Stimulated activated CD4-positive, alpha-beta T cell treated with anti-CD3 and anti-CD28 coated beads, Interleukin-1b, Interleukin-23, amount 100 ng/mL, for 24 hours (primary cell): ENCODE measurements at places on chromosomes 3 and 15.

- DNase-seq, result no peak
Observed at GRCh38 chr15:78212546-78213424, 21.6 kb downstream of the ACSBG1 start.

- DNase-seq, result no peak
Observed at GRCh38 chr15:68368731-68369435, 63.1 kb downstream of the ITGA11 start.

DNA sequence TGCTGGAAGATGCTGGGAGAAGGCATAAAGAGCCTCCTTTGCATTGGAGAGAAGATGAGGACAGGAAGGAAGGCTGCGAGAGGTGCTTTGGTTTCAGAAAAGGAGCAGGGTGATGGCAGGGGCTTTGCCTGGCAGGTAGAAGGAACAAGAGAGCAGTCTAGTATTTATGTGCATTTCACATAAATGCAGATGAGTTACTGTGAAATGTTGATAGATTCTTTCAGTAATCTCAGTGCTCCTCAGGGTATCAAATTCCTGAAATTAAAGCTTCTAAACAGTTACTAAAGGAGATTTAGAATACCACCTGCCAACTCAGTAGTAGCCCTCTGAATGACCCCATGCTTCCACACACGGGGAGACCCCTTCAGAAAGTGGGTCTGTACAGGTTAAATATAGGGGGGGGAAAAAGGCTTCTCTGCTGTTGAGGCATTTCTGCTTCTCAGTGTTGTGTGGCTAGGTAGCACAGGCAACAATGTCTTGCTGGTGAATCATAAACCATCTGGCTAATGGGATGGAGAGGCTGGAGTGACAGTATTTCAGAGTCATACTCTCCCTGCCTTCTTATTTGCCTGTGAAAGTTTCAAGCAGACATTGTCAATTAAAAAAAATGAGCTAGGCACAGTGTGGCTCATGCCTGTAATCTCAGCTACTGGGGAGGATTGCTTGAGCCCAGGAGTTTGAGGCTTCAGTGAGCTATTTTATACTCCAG is 14.3 kb upstream of the FBXL22 start:
- no peak for DNase-seq

DNA sequence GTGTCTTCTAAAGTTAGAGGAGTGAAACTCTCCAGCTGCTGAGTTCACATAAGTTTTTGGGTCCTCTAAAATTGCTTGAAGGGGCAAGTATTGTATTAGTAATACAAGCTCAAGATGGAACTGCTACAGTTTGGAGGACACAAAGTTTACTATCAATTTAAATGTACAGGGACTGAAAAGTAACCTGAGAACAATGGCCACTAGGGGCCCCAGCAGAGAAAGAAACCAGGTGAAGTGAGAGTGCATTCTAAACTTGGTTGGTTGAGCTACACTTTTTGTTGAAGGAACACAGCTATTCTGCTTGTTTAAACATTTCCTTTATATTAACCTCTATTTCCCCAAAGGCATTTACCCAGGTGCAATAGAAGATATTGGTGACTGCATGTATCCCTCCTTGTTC is 755.5 kb downstream of the GBE1 start:
- DNase-seq, result no peak

DNA sequence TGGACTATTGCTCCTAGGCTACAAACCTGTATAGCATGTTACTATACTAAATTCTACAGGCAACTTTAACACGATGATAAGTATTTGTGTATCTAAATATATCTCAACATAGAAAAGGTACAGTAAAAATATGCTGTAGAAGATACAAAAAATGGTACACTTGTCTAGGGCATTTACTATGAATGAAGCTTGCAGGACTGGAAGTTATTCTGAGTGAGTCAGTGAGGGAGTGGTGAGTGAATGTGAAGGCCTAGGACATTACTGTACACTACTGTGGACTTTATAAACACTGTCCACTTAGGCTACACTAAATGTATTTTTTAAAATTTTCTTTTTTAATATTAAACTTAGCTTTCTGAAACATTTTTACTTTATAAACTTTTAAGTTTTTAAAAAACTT is 140.5 kb upstream of the SGO1 start:
- no peak for DNase-seq

DNA sequence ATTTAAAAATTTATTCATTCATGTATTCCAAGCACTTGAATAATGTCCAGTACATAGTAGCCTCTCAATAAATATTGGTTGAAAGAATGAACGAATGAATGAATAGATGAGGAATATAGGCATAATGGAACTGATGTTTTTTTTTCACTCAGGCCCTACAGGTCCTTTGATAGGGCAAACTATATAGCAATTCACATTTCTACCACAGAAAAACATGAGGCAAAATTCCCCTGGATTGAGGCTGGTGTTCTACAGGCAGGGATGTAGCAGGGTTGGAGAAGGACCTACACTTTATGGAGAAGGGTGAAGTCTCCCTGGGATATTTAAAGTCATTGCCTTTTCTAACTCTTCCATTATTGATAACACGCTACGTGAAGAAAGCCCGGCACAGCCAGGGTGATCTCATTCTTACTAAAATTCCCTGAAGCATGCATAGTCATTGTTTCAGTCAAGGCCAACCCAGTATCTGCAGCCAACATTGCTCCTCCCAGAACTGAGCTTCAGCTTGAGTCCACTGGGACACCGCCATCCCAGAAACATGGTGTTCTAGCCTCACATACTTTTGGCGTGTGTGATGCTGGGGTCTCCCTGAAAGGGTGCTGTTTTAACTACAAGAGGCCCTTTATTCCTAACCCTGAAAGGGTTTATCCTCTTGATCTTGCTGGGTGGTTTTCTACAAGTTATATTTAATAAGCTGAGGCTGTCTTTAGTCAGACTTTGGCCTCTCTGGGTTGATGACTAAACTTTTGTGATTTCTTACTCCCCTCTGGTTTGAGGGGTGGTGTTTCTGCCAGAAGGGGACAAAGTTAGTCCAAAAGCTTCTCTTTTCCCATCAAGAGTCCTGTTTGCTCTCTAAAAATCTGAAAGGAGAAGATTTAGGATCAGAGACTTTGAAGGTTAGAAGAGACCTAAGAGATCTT is 25.9 kb upstream of the FBN1 start:
- no peak for DNase-seq

- DNase-seq, result no peak
Observed at GRCh38 chr15:33706173-33706572, 262.1 kb upstream of the CHRM5 start.

DNA sequence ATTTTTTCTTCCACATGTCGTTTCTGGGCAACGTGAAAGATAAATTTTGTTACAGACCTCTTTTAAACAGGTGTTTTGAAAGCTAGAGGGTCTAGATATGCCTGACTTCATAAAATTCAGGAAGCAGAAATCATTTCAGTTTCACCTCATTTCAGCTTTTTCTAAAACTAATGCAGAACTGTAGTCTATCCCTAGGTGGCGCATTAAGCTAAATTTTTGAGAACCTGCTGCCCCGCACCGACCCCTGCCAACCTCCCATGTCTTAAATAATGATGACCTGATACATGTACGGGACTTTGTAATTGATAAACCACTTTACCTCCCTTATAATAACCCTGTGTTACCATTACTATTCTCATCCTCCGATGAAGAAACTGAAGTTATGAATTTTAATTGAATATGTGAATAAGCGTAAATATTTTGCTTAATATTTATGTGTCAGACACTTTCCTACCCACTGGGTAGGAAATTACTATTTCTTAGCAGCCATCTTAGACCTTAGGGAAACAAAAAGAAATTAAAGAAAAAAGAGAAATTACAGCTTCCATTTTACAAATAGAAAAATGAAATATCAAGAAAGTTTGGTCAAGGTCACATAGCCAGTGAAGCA is 78.7 kb upstream of the GCNT3 start:
- DNase-seq, result no peak

DNA sequence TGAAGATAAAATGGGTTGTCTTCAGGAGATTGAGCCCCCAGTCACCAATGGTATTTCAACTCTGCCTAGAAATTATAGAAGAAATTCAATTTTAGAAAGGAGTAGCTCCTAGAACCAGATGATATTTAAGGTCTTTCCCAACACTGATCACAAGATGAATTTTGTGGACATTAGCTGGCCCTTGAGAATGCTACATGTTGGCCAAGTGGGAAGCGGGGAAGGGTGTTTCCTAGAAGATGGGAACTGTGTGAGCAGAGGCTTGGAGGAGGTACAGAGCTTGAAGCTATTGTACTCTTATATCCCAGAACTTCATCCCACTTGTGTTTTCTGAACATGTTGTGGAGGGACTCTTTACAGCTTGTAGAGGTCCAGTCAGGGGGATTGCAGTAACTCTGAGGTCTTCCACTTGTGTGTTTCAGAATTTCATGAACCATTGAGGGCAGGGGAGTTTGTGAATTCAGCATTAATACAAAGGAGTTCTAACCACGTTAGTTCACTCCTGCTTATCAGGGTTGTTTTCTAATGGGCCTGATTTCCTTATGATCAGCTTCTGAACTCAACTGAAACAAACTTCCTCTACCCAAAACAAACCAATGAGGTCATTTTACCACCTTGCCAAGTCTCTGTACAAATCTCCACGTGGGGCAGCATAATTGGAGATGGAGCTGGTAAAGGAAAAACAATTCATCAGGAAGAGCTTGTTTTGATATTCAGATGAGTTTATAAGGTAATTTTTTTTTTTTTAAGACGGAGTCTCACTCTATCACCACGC is 152.6 kb upstream of the TPM1 start:
- no peak for DNase-seq

DNA sequence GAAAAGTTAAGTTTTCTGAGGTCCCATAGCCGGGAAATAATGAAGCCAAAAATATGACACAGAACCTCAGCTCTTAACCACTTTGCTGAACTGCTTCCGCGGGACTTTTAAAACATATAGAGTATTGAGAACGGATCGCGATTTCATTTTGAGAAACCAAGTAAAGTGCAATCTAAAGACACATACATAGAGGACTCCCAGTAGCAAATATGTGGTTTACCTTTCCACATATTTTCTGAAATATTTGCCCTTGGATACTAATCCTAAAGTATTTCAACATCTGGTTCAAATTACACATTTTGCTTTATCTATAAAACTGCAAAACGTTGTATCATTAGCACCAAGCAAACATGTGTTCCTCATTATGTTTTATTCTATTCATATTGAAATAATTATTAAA is 776.5 kb downstream of the ROBO2 start:
- DNase-seq, result no peak

GRCh38 chr3:152910966-152911365 is 76.0 kb downstream of the P2RY1 start:
- DNase-seq, result no peak

- no peak for DNase-seq
Observed at GRCh38 chr15:68465861-68466560, 34.0 kb upstream of the ITGA11 start.

GRCh38 chr3:139308560-139308959 is 35.3 kb upstream of the MRPS22 start:
- DNase-seq, result no peak

DNA sequence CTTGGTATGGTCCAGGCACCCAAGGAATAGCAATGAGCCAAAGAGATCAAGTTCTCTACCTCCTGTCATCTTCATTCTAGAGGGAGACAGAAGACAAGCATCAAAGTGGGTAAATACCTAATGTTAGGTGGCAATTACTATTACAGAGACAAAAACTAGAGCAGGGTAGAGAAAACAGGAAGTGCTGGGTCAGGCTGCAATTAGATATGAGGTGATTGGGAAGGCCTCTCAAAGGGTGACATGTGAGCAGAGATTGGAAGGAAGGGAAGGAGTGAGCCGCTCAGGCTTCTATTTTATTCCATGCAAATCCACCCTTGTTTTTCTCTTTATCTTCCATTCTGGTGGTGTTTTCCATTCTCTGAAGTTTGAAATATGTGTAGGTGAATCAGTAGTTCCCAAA is 37.4 kb downstream of the EBLN2 start:
- no peak for DNase-seq

DNA sequence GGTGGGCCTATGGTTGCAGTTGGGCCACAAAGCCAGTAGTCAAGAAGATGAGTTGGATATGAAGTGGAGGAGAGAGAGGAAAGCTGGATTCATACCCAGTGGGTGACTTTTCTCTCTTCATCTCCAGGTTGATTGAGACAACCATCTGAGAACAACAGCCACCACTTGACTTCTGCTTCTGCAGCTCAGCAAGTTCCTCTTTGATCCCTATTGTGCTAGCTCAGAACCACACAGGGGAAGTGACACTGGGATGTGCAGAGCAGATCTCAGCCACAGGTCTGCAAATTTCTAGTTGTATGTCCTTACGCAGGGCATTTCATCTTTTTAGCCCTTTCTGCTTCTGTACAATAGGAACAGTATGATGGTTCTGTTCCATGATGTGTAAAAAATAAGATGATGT is 459.2 kb upstream of the ARRDC4 start:
- DNase-seq, result no peak

- DNase-seq, result no peak
Observed at GRCh38 chr3:32045091-32045915, 61.1 kb upstream of the GPD1L start.

GRCh38 chr15:89824607-89824867 is 9.9 kb upstream of the ANPEP start:
- DNase-seq, result no peak

- no peak for DNase-seq
Observed at GRCh38 chr15:62900071-62900802, 142.3 kb upstream of the TPM1 start.

DNA sequence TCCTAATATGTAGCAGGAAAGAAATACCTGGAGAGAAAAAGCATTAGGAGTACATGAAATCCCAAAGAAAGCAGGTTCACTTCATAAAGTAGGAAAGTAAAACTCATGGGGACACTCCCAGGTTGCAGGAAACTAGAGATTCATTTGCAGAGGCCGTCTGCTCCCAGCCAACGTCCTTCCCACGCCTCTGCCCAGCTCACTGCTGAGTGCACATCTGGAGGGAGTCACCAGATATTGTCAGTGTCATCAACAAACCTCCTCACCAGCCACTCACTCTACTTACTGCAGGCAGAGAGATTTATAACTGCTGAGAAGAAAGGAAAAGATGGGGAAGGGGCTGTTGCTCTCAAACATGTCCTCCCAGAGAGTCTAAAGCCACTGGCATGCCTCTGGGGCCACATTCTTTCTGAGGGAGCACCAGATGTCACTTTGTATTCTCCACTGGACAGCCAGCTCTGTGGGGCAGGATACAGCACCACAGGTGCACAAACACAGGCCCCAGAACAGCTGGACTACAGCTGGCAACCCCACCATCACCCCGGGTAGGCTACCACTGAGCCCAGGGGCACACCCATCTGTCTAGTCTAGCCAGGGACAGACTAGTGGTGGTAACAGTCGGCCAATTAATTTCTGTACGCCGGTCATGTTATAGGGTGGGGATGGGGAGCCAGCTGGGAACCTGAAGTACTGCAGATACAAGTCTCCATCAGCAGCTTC is 64.5 kb downstream of the NPTN start:
- no peak for DNase-seq
